ENCODE measurements at places on chromosomes 5 and 9.

GRCh38 chr5:167916261-167916691 lies 375.2 kb upstream of the WWC1 start:
- no peak for DNase-seq

DNA sequence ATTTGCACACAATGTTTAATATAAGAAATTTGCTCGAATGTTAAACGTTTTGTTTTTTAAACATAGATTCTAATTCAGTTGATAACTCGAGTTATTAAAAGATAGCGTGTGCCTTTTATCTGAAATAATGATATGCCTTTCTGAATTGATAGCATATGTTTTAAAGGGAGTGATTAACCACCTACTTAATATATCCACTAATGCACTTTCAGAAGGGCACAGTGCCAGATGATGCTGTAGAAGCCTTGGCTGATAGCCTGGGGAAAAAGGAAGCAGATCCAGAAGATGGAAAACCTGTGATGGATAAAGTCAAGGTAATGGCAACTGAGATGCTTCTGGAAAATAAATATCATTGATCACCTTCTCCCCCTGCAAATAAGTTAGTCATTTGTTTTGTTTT lies 53.9 kb downstream of the ERAP1 start:
- DNase-seq: no peak

DNA sequence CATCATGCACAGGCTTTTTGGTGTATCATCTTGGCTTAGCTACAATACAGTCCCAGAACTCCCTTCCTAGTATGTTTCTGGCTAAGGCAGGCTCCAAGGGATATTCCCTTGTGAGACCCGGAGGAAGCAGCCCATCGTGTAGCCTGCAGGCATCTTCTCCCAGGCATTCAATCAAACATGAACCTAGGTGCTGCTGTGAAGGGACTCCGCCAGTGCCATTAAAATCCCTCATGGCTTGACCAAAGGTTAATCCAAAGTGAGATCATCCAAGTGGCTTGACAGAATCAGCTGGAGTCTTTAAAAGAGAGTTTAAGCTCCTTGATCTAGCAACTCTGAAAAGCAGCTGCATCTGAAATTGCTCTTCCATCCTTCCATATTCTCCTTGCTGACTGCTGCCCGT lies 333.9 kb downstream of the DIRAS2 start:
- no peak for DNase-seq

GRCh38 chr5:107242411-107243219 lies 428.1 kb downstream of the EFNA5 start:
- DNase-seq: no peak

DNA sequence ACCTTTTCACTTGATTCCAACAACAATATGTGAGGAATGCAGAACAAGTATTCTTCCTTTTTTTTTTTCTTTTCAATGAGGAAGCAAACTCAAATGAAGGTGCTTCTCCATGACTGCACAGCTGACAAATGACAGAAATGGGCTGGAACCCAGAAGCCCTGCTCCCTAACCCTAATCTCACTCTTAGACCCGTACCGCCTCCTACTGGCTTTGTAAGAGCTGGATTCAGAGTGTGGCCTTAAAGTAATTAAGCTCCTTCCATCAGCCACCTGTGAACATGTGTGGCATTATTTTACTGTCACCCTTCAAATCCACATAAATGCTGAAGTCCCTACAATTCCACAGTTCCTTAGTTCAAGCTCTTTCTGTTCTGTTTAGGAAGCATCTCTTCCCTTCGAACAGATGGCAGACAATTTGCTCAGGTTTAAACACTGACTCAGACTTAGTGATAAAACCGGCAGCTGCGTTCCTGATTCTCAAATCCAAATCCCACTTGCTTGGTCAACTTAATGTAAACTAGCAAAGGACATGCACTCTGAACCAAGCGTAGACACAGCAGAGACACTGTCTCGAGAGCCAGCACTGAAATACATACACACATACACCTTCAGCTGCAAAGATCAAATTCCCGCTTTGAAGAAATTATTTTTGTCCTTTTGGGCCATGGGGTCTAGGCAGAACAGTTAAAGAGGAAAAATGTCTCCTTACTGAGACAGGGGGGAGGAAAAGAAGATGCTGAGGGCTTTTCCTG lies 316.7 kb upstream of the TLE4 start:
- DNase-seq: no peak

Data from hypothalamus (tissue), 51 donors.